ENCODE measurements at places on chromosomes 5 and 9.

- DNase-seq, result no peak
Observed at GRCh38 chr5:383066-383465, 59.9 kb upstream of the EXOC3 start.

GRCh38 chr5:74016373-74016772 lies 390.4 kb downstream of the ARHGEF28 start:
- no peak for DNase-seq

- DNase-seq, result no peak
Observed at GRCh38 chr9:99565203-99565602, 256.5 kb upstream of the NR4A3 start.

- DNase-seq, result no peak
Observed at GRCh38 chr9:72704688-72705375, 183.4 kb downstream of the TMC1 start.

- no peak for DNase-seq
Observed at GRCh38 chr9:126166291-126166690, 160.3 kb upstream of the MVB12B start.

DNA sequence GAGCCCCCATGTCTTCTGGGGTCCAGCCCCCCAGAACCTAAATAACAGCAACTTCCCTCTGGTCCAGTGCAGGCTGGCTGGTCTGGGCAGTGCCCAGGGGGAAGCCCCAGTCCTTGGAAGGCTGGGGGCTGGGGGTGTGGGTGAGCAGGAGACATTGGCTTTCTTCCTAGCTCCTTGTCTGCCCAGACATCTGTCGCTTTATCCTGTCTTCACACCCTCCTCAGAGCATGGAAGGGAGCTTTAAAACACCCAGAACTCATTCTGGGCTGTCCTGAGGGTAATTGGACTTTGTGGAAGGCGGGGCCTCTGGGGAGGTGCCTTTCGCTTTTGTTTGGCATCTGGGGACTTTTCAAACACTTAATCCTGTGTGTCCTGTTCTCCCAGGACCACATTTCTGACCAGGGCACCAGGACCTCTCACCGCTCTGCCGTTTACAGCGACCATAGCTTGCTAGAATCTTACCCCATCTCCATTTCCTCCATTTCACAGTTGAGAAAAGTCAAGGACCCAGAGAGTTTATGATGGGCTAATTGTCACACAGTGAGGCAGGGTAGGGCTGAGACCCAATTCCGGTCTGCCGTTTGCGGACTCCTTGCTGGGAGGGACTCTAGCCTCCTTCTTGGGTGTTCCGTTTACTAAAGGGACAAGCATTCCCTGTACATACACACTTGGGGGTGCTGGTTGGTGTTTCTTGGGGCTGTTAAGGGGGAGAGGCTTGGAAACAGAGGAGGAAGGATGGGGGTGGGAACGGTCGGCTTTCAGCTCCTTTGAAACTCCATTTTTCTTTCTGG lies 1.1 kb downstream of the GSN start:
- no peak for DNase-seq

DNA sequence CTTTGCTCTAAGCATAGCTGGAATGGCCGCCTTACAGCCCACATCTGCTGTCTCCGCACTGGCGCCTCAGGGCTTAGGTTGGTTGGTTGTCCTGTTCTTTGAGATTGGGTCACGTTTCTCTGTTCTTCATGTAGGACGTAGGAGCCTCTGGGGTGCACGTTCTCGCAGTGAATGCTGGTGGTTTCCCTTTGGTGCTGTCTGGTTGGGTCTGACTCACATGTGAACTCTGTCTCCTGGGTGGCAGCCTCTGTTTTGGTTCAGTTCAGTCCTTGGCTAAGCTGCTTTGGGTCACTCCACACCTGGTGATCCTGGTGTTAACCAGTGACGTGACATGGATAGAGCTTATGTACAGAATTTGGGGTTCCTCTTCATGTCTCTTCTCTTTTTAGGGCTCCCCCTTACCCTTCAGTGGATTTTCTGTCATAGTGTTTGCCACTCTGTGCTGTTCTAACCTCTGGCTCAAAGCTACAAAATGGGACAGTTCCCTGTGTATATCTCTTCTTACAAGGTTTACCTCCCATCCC lies 12.6 kb upstream of the LPCAT1 start:
- DNase-seq, result no peak

GRCh38 chr5:103060424-103060954 lies 59.4 kb downstream of the GIN1 start:
- DNase-seq, result no peak

- no peak for DNase-seq
Observed at GRCh38 chr9:38622288-38622674, 1.9 kb upstream of the ANKRD18A start.

- DNase-seq, result no peak
Observed at GRCh38 chr9:83630938-83631457, 8.1 kb downstream of the IDNK start.

- no peak for DNase-seq
Observed at GRCh38 chr9:93860694-93861658, 94.2 kb downstream of the BARX1 start.

DNA sequence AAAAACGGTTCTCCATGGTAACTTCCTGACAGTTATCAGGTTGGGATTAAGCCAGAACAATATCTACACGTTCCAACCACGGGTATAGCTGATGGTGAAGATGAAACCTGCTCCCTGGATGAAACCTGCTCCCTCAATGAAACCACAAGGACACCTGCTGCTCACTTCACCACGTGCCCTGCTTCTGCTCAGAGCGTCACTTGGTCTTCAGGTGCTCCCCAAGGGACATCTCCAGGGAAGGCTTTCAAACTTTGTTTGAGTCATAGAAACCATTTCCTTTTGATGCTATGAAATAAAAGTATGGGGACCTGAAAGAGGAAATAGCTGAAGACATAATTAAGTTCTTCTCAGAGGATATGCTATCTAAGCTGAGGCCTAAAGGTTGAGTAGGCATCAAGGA lies 242.4 kb downstream of the MED10 start:
- no peak for DNase-seq

GRCh38 chr9:567128-567746 lies 274.3 kb upstream of the DMRT1 start:
- DNase-seq, result no peak
